ENCODE measurements at places on chromosomes 13 and 19. TPM values are rescaled to one million over a fixed set of nuclear protein-coding genes. Genes with fewer than 3 reads are reported as not detected.

- no peak for DNase-seq
These were observed 918.6 kb downstream of the UQCRFS1 start for GRCh38 chr19:28294395-28294794.

GRCh38 chr19:17037184-17037583 is 10.6 kb upstream of the CPAMD8 start:
- no peak for DNase-seq

URAD gene
- total RNA-seq, result not detected

FPR2 gene
- total RNA-seq, result 1.2 TPM

CEBPA gene
- total RNA-seq, result 4.4 TPM

Data from sigmoid colon (tissue), 7 donors.